ENCODE measurements at places on chromosomes 3 and 15.

DNA sequence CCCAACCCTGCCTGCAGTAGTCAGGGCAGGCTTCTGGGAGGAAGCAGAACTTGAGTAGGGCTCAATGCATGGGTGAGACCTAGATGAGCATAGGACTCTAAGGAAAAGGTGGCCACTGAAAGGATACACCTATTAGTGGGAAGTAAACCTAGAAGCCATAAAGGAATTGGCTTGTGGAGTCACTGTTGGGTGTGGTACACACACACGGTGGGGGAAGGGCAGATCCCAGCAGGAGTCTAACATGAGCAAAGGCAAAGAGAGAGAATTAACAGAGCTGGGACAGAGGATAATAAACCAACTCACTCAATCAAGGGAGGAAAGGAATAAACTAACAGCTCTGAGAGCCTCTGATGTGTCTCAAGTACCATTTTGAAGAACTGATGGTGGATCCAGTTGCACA is 23.1 kb downstream of the DAPK2 start:
- DNase-seq = no peak

- no peak for DNase-seq
These were observed 55.9 kb downstream of the ARHGAP31 start for GRCh38 chr3:119350114-119350513.

DNA sequence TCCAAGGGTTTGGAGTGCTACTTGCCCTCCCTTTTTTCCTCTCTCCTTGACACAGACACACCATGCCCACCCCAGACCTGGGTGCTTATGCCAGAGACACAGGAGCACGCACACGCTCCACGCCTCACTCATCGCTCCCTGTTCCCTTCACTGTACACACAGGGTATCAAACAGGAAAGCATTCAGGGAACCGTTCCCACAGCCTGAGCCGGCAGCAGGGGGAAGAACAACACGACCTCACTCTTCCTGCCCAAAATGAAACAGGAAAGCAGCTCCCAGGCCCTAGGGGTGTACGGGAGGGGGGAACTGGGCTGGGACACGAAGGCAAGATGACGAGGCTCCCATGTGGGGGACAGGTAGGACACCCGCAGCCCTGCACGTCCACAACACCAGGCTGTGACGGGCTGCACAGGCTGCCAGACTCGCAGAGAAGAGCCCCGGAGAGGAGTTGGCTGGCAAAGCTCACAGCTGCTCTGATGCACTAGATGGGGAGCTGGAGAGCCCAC is 11.2 kb downstream of the DLL4 start:
- DNase-seq = no peak

DNA sequence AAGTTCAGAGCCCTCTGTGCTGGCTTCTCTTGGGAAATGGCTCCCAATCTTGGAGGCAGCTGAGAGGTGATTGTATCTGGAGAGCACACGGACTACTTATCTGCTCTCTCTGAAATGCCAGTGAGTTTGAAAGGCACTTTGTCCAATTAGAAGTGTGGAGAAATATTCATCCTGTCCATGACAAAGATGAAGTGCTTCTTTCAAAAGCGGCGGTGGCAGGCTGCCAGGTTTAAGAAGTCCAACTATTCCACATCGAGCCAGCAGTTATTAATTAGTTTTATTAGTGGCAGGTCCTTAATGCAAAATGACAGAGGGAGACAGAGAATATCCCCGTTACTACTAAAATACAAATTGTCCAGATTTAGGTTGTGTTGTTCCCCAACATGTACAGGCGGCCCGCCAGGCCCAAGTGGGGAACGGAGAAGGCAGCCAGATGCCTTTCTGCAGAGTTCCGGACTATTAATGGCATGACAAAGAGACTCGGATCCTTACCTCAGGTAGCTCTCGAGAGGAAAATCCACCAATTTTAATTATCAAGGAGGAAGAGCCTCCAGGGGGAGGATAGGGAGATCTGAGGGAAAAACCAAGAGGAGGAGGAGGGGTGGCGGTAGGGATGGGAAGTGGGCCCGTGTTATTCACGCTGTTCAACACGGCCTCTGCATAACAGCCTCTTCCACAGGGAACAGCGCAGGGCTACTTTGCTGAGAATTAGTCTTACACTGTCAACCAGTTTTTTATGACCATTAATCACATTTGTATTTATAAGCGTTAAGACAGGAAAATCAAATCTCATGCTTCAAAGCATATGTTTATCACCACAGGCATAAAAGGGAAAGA is 42.0 kb downstream of the RORA start:
- DNase-seq = no peak

- DNase-seq = no peak
These were observed 398.5 kb downstream of the PDCD6IP start for GRCh38 chr3:34196914-34197313.

- DNase-seq = no peak
These were observed 68.4 kb downstream of the MGLL start for GRCh38 chr3:127753898-127754410.

- no peak for DNase-seq
These were observed 311.1 kb upstream of the THBS1 start for GRCh38 chr15:39269821-39270220.

- no peak for DNase-seq
These were observed 37.2 kb upstream of the SLCO2A1 start for GRCh38 chr3:134066651-134067530.

All from stimulated activated CD4-positive, alpha-beta T cell treated with anti-CD3 and anti-CD28 coated beads, Interleukin-15, amount 100 ng/mL, for 1 hour (primary cell).